ENCODE measurements at places on chromosomes 2 and 18. TPM values are rescaled to one million over a fixed set of nuclear protein-coding genes. Genes with fewer than 3 reads are reported as not detected.

Gene CYRIA
- total RNA-seq: 7.1 TPM

Gene CLEC4F
- not detected for total RNA-seq

Gene FRZB
- total RNA-seq: 42.5 TPM

- DNase-seq: no peak
Measured at GRCh38 chr2:231680992-231681852, 27.1 kb upstream of the PTMA start.
